Stimulated activated CD4-positive, alpha-beta T cell treated with anti-CD3 and anti-CD28 coated beads, Interleukin-15, amount 100 ng/mL, for 24 hours (primary cell): ENCODE measurements at places on chromosomes 4 and X.

GRCh38 chr4:158812543-158812942 lies 43.7 kb downstream of the FNIP2 start:
- no peak for DNase-seq

DNA sequence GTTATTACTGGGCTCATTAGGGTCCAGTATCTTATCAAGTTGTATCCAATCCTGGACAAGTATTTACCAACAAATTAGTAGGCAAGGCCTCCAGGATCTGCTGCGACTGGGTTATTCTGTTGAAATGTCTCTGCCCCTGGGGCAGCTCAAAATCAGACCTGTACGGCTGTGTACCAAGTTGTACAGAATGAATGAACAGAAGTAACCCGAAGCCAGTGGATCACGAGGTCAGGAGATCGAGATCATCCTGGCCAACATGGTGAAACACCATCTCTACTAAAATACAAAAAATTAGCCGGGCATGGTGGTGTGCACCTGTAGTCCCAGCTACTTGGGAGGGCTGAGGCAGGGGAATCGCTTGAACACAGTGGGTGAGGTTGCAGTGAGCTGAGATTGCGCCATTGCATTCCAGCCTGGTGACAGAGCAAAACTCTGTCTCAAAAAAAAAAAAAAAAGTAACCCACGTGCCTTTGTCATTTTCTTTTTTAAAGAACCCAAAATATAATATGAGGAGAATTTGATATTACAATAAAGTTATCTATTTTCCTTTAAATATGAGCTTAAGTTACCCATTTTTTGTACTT lies 127.3 kb downstream of the CBR4 start:
- DNase-seq, result no peak

GRCh38 chr4:4941751-4942150 lies 77.5 kb downstream of the CYTL1 start:
- no peak for DNase-seq

DNA sequence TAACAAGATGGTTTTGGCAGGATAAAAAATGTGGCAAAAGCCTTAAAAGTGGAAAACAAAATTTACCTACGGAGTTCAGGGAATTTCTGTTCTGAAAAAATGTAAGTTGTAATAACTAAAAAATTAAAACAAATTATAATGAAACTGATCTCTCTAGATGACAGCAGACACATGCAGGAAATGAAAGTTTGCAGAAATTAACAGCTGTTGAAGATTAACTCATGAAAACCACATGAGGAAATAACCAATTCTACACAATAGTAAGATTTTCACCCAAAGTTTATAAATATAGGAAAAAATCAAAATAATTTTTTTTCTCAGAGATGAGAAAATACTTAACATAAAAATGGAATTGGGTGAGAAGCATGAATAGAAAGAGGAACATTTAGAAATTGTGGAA lies 47.5 kb upstream of the UGT2B15 start:
- no peak for DNase-seq

DNA sequence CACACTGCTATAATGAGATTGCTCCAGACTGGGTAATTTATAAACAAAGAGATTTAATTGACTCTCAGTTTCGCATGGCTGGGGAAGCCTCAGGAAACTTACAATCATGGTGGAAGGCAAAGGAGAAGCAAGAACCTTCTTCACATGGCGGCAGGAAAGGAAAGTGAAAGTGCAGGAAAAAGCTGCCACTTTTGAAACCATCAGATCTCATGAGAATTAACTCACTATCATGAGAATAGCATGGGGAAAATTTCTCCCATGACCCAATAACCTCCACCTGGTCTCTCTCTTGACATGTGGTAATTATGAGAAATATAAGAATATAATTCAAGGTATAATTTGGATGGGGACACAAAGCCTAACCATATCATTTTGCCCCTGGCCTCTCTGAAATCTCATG lies 884.2 kb downstream of the GLUD2 start:
- no peak for DNase-seq

- peak; percentile 43 for DNase-seq
Observed at GRCh38 chr4:145828802-145829485, 109.7 kb downstream of the ZNF827 start.

DNA sequence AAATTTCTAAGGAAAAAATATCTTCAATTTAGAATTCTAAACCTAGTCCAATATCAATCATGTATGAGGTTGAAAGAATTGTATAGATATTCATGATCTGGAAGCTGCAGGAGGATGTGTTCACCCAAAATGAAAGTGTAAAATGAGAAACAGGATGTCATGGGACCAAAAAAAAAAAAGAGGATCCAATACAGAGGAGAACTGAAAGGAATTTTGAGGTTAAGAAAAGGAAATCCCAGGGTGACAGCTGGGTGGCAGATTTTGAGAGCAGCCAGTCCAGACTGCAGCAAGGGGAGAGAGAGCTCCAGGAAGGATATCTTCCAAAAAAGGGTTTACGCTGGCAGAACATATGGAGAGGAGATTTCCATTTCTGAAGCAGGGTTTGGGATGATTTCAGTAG lies 38.9 kb downstream of the TLR10 start:
- no peak for DNase-seq

GRCh38 chr4:101885574-101885973 lies 95.0 kb downstream of the BANK1 start:
- no peak for DNase-seq

- no peak for DNase-seq
Observed at GRCh38 chr4:171774642-171775190, 38.5 kb upstream of the GALNTL6 start.

DNA sequence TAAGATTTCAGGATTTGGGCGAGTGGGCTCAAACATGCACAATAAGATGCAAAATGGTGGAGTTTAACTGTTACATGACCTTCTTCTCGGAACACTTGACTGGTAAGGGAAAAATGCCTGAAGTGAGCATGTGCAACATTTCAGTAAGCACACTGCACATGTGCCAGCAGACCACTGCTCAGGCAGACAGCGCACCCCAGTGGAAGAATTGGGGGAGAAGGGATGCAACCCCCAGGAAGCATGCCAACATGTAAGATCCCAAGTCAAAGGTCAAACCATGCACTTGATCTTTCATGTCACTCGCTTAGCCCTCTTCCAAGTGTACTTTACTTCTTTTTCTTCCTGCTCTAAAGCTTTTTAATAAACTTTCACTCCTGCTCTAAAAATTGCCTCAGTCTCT lies 256.3 kb downstream of the CENPC start:
- peak; percentile 40 for DNase-seq

DNA sequence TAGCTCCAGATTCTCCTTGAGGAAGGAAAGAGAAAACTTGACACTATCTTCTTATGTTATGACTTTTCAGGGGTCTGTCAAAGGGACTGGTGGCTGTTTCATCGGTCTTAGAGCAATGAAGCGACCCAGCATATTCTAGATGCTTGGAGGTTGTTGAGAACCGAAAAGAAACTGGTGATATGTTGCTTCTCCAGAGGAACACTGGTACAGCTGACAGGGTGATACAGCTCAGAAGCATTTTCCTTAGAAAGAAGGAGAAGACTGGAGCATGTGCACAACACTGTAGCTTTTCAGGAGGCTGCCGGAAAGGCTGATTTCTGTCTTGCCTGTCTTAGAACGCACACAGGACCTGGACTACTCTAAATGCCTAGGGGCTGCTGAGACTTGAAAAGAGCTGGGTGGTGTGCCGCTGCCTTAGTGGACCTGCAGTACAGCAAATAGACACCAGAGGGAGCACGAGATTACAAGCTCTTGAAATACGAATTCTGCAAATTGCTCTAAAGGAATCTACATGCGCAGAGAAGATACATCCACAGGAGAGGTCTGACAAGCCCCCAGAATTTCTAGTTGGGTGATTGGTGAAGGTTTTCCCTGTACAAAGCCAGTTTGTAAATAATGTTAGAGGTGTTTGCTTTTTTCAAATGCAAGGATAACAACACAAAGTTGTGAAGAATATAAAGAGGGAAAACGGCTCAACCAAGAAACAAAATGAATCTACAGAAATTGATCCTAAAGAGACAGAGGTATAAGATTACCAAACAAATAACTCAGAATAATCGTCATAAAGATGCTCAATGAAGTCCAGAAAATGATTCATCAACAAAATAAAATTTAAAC lies 223.1 kb upstream of the DMD start:
- DNase-seq, result peak; percentile 46

DNA sequence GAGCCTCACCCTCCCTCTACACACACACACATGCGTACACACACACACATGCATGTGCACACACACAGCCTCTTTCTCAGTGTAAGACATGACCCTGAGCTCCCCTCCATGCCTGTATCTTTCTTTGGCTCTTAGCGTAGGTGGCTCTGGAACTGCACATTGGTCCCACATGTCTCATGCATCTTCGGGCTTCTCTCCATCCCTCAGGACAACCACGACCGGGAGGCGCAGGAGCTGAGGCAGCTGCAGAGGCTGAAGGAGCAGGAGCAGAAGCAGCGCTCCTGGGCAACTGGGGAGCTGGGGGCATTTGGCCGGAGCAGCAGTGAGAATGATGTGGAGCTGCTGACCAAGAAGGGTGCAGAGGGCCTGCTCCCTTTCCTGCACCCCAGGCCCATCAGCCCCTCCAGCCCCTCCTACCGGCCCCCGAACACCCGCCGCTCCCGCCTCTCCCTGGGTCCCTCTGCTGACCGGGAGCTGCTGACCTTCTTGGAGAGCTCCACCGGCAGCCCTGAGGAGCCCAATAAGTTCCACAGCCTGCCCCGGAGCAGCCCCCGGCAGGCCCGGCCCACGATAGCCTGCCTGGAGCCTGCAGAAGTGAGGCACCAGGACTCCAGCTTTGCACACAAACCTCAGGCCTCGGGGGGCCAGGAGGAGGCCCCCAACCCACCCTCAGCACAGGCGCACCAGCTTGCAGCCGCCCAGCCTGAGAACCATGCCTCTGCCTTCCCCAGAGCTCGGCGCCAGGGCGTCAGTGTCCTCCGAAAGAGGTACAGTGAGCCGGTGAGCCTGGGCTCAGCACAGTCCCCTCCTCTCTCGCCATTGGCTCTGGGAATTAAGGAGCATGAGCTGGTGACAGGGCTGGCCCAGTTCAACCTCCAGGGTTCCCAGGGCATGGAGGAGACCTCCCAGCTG lies 38.6 kb downstream of the FHDC1 start:
- DNase-seq, result no peak

DNA sequence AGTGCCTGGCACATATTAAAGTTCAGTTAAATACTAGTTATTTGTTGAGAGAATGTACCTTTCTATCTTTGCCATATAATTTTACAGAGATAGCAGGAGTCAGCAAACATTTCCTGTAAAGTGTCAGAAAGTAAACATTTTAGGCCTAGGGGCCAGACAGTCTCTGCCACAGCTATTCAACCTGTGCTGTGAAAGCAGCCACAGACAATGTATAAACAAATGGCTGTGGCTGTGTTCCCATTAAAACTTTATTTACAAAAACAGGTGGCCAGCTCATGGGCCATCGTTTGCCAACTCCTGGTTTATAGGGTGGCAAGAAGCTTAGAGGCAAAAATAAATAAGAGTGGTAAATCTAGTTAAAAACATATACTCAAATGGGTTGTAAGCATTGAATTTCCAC lies 34.0 kb upstream of the BRS3 start:
- DNase-seq, result no peak

- peak; percentile 31 for DNase-seq
Observed at GRCh38 chrX:134377537-134377936, 82.4 kb upstream of the HPRT1 start.

GRCh38 chr4:96295143-96295741 lies 455.3 kb downstream of the PDHA2 start:
- DNase-seq, result no peak

DNA sequence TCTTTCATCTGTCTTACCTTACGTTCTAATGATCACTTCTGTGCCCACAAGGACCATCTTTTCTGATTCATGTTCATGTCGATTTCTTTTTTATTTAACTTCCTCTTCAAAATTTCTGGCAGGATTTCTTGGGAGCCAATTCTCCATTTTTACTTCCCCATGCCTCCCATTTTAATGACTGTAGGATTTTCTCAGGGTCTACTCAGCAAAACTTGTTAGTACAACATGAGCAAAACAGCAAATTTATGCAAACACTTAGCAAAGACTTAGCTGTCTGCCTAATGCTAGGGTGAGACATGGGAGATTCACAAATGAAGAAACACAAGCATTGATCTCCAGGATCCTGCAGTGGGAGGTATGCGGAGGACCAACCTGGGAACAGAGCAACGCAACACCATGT lies 5.5 kb downstream of the CD38 start:
- no peak for DNase-seq

GRCh38 chrX:34810364-34810763 lies 132.2 kb upstream of the FAM47B start:
- no peak for DNase-seq

DNA sequence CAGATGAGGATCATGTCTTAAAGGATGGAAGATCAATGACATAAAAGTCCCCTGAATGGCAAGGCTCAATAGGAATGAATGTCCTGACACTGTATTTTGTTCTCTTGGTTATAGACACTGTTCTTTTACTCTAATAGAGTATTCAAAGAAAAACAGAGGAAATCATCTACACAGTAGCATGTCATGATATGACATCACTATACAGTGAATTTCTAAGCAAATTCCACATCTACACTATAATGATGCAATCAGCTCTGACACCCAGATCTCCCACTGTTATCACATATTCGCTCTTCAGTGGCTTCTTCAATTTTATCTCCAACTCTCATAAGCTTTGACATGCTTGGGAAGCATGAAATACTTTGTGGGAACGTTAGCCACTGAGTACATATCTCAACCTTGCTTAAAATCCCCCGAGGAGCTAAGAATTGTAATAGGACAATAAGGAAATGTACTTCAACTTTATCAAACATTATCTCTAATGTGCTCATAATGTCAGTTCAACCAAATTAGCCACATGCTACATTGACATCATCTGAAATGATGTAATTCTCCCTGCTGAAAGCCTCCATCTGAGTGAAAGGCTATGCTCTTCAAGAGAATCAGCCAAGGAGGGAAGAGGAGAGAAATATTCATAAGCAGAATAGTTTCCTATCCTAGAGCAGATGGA lies 139.6 kb upstream of the PTCHD1 start:
- DNase-seq, result no peak

GRCh38 chr4:53917729-53918128 lies 146.7 kb downstream of the CHIC2 start:
- DNase-seq, result no peak

DNA sequence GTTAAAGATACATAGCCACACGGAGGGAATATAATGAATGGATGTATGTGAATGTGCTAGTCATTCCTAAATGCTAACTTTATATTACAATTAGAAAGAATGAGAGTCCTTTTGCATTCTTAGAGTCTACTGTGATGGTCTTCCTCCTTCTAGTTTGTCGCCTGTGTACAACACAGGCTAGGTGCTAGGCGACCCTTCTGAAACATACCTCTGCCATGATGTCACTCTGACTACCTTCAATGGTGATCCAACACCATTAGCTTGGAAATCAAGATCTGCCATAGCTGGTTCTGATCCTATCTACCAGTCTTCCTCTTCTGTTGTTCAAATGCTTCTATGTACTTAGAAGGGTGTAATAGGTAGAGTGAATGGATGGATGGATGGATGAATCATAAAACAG lies 151.2 kb downstream of the MGST2 start:
- no peak for DNase-seq
